ENCODE measurements at places on chromosomes 5 and 9.

DNA sequence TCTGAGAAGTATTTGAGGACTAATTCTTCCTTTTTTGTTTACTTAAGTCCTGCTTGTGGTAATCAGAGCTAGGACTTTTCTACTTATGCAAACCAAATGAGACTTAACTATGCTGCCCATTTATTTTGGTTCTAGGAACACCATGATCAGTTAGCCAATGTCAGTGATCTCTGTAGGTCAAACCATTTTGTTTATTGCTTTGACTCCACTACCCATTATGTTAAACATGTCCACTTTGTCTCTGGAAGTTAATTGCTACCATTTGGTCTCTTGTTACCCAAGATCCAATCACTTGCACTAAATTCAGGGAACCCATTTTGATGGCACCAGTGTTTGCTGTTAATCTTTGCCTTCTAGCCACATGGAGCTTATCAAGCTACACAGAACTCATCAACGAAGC, 161.9 kb downstream of the CCDC171 start:
- peak; percentile 14 for DNase-seq

- no peak for DNase-seq
Measured at GRCh38 chr5:159497221-159497620, 166.9 kb upstream of the IL12B start.

- no peak for DNase-seq
Measured at GRCh38 chr5:37005252-37005651, 128.7 kb downstream of the NIPBL start.

DNA sequence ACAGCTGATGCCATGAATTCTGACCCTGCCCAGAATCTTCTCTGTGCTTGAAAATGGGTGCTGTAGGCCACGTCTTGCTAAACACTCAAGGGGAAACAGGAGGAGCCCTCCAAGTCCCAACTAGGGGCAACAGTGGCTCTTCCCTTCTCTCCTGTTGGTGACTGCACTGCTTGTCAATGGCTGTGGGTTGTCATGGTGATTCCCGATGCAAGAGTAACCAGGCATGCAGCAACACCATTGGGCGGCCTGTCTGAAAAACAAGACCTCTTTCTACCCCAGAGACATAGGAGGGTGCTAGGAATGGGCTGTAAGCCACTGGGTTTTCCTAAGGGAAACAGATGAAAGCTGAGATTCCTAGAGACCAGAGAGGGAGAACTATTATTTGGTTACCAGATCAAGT, 201.7 kb upstream of the PANK3 start:
- DNase-seq: no peak

DNA sequence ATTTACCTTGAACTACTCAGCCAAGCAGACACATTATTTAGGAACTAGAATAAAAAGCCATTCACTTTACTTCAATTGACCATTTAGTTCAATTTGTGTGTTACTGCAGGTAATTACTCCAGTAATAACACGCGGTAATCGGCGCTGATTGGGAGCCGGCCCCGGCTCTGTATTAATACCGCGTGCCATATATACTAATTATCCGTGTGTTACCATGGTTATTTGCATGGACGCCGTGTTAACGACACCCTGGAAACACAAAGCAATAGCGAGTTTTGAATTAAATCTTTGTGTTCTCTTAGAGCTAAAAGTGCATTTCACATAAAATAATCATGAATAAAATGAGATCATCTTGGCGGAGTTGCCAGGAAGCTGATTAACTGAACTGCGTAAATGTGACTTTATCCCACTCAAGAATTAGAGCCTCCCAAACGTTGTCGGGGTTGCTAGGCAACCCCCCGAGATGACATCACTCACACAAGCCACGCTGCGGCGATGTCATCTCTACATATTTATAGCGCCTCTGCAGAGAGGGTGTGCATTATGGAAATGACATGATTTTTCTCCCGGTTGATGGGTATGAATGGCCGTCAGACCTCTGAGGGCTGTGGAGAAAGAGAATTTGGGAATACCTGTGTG, 41.4 kb upstream of the RNU6ATAC start:
- no peak for DNase-seq

- DNase-seq: peak; percentile 68
Measured at GRCh38 chr9:131395157-131396098, 1.5 kb downstream of the PRRC2B start.

- DNase-seq: no peak
Measured at GRCh38 chr9:131912069-131912468, 167.6 kb downstream of the MED27 start.

DNA sequence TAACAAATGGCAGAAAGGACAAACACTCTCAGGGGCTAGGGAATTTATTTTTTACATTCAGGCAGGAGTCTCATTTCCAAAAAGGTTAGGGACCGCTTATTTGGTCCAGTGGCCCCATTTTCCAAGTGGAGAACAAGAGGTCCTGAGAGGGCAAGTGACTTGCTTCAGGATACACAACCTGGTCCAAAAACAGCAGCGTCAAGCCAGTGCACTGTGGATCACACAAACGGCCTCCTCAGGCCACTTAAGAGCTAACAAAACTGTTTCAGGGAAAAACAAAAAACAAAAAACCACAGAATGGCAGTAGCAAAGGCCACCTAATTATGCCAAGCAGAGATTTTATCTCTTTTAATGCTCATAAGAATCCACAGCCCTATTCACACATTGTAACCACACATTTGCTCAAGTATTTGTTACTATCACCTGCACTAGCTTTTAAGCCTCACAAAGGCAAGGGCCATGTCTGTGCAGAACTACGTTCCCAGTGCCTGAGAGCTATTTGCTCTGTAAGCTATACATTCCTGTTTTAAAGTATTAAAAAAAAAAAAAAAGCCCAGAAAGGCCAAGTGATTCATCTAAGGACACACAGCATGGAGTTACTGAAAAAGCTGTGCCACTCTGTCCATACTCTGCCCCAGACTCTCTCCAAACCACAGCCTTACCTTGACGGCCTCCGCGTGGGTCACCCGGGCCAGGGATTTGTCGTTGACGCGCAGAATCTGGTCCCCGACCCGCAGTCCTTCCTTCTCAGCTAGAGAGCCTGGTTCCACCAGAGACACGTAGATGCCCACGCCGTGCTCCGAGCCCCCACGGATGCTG, 1.5 kb downstream of the WHRN start:
- no peak for DNase-seq

GRCh38 chr9:75451505-75451904, 363.2 kb downstream of the OSTF1 start:
- no peak for DNase-seq

DNA sequence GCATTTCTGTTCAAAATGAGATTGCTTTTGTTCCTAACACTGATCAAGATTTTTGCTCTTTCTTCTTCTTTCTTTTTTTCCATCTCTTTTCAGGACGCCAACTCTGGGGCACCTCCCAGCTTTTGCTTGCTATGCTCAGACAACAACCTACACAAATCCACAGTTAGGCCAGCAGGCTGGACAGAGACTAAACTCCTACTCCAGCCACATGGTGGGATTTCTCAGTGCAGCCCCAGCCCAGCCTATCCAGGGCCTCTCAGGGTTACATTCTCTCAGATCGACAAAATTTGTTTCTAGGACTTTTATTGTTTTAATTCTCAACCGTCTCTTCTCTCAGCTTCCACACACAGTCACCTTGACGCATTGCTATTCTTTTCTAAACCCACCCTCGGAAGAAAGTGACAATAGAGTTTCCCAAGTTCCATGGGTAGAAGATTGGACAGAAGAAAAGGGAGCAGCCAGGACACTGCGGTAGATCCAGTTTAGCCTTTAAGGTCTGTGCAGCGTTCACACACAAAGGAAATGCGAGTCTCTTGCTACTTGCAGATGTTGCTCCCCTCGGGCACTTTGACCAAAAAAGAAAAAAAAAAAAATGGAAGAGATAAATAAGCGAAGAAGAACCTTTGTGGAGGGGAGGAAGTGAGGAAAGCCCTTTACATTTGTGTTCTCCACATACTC, 588.6 kb upstream of the GRAMD2B start:
- DNase-seq: no peak

DNA sequence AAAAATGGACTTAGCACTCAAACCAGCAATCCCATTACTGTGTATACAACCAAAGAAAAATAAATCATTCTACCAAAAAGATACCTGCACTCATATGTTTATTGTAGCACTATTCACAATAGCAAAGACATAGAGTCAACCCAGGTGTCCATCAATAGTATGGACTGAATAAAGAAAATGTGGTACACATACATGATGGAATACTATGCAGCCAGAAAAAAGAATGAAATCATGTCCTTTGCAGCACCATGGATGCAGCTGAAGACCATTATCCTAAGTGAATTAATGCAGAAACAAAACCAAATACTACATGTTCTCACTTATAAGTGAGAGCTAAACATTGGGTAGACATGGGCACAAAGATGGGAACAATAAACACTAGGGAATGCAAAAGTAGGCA, 236.8 kb upstream of the POU5F2 start:
- no peak for DNase-seq

- DNase-seq: no peak
Measured at GRCh38 chr9:22278426-22278825, 168.2 kb upstream of the DMRTA1 start.

DNA sequence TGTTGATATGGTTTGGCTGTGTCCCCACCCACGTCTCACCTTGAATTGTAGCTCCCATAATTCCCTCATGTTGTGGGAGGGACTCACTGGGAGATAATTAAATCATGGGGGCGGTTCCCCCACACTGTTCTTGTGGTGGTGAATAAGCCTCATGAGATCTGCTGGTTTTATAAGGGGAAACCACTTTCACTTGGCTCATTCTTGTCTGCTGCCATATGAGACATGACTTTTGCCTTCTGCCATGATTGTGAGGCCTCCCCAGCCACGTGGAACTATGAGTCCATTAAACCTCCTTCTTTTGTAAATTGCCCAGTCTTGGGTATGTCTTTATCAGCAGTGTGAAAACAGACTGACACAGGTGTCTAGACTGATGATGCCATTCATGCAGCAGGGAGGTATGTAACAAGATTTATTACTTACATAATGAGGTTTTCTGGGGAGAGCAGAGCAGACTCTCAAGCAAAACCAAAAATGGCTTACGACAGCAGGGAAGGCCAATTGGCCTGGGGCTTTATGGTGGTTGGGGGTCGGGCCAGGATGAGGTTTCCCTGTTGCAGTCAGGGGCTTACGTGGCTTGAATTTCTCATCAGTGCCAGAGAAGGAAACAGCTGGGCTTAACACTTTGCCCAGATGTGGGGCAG, 9.5 kb upstream of the COMMD10 start:
- no peak for DNase-seq

Data from hematopoietic multipotent progenitor cell treated with erythropoietin and hydrocortisone succinate and interleukin-3 and kit ligand, for 6 days (in vitro differentiated cells).